Stimulated activated CD4-positive, alpha-beta T cell treated with anti-CD3 and anti-CD28 coated beads, TNF-alpha, amount 100 ng/mL, for 1 hour (primary cell): ENCODE measurements at places on chromosomes 3 and 15.

DNA sequence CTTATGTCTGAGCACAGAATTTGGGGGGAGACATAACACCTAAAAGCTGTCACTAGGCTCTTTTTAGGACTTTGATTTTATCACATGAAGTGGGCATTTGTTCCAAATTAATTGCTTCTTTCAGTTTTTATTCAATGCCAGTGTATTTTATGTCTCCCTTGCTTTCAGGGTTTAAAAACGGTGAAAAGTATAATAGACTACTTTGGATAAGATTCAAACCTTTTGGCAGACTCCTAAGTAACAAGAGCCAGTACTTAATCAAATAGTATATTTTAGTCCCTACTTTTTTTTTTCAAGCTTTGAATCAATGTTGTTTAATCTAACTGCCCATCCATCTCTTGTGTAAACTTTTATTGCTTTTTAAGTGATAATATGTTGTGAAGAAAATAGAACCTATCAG lies 847.2 kb upstream of the DPPA4 start:
- no peak for DNase-seq

DNA sequence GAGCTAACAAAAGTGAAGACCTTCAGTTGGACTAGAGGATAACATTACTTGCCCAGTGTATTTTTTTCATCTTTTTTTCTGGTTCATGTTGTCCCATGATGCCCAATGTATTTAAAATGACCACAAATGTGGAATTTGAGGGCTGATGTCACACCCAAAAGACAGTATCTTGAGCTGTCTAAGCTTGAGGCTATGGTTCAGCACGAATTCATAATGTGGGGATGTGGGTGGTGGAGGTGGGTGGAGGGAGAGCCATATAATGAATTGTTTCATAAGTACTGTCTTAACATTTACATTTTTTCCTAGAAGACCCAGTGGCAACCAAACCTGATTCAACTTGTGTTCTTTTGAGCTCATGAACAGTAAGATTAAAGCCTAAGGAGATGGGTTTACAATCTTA lies 37.5 kb downstream of the CHAC1 start:
- DNase-seq = no peak

- DNase-seq = no peak
These were observed 18.3 kb downstream of the SLCO3A1 start for GRCh38 chr15:91871837-91872236.

DNA sequence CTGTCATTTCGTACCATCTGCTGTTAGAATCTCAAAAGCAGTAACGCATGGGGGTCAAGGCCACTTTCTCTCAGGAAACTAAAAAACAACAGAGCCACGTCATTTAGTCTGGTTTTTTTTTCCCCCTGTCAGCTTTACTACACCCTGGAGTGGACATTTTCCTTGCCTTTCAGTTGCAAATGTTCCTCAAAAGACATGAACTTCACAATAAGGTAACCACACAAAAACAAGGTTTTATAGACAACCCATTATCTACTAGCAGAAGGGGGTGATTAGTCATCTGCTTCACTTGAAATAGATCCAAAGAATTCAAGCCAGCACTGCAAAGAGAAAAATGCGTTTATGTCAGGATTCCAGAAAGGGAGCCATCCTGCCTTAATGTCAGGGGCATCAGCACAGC lies 171.8 kb upstream of the CDIN1 start:
- no peak for DNase-seq

GRCh38 chr15:57553526-57553925 lies 38.2 kb upstream of the MYZAP start:
- no peak for DNase-seq

DNA sequence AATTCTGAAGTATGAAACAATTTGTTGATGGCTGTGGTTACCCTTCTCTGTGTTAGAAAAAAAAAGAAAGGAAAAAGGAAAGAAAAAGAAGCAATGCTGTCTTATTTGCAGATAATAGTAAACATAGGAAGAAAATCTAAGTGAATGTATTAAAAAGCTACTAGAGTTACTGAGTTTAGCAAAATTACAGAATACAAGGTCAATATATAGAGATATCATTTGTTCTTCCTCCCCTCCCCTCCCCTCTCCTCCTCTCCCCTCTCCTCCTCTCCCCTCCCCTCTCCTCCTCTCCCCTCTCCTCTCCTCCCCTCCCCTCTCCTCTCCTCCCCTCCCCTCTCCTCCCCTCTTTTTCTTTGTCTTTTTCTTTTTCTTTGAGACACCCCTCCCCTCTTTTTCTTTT lies 69.1 kb downstream of the ANP32A start:
- DNase-seq = no peak

GRCh38 chr3:122497425-122497824 lies 17.3 kb downstream of the KPNA1 start:
- DNase-seq = no peak

- no peak for DNase-seq
These were observed 51.8 kb downstream of the FMN1 start for GRCh38 chr15:33142708-33143107.

DNA sequence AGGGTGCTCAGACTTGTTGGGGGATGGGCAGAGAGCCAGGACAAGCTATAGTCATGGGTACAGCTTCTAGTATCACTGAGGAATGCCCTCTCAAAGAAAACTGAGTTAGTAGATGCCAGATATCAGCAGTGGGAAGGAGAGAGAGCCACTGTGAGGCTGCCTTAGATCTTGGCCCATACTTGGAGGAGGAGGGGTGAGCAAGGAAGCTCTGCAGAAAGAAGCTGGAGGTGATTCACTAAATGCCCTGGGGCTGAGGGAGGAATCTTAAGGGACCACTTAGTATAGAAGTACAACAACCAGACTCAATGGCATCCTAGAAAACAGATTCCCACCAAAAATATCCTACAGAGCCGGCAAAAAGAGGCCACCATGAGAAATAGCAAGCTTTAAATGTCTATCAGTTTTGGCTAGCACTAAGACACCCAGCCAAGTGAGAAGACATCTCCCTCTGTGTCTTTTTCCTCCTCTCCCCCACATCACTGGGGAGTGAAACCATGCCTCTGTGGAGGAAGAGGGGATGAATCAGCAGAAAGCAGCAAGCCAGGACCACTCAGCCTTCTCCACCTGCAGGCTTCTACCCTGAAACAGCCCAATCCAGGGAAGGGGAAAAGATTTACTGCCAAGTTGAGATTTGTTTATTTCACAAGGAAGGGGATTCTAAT lies 282.5 kb upstream of the STT3B start:
- no peak for DNase-seq
